ENCODE measurements at places on chromosomes 16 and 17. TPM values are rescaled to one million over a fixed set of nuclear protein-coding genes. Genes with fewer than 3 reads are reported as not detected.

DNA sequence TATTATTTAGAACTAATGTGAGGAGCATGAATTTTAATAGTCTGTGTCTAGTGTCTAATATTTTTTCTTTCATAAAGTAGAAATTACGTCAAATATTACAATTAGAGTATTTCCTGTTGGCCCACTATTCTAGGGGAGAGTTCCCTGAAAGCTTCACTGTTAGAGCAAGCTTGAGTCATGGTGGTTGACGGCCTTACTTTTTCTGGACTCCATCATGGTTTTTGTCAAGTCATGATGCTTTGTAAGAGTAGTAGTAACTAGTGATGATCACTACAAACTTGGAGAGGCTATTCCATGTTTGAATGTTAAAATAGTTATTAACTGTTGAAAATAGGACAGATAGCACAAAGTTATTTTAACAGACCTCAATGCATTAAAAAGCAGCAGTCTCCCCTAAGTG is 1.7 kb downstream of the PSMD11 start:
- DNase-seq, result no peak

DNA sequence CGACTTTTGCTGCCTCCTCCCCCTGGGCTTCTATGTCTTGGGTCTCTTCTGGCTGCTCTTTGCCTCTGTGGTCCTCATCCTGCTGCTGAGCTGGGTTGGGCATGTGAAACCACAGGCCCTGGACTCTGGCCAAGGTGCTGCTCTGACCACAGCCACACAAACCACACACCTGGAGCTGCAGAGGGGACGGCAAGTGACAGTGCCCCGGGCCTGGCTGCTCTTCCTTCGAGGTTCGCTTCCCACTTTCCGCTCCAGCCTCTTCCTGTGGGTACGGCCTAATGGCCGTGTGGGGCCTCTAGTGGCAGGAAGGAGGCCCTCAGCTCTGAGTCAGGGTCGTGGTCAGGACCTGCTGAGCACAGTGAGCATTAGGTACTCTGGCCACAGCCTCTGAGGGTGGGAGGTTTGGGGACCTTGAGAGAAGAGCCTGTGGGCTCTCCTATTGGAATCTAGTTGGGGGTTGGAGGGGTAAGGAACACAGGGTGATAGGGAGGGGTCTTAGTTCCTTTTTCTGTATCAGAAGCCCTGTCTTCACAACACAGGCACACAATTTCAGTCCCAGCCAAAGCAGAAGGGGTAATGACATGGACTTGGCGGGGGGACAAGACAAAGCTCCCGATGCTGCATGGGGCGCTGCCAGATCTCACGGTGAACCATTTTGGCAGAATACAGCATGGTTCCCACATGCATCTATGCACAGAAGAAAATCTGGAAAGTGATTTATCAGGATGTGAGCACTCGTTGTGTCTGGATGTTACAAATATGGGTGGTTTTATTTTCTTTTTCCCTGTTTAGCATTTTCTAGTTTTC is 2.3 kb downstream of the GP1BA start:
- DNase-seq, result no peak

GRCh38 chr16:83552228-83552627 is 255.6 kb upstream of the HSBP1 start:
- DNase-seq, result no peak

FBXL16 gene
- total RNA-seq, result 1.5 TPM

GRCh38 chr17:45345246-45345553 is 28.4 kb upstream of the MAP3K14 start:
- peak; percentile 46 for DNase-seq

- DNase-seq, result peak; percentile 81
Measured at GRCh38 chr17:39617446-39618245, 9.1 kb upstream of the PPP1R1B start.

- no peak for DNase-seq
Measured at GRCh38 chr17:36689089-36689667, 87.8 kb downstream of the MRM1 start.

Measured in cardiac septum (tissue), 1 donor.